ENCODE measurements at places on chromosomes 5 and 9. TPM values are rescaled to one million over a fixed set of nuclear protein-coding genes. Genes with fewer than 3 reads are reported as not detected.

Gene CDC20B
- 0.11 TPM for total RNA-seq

Gene TTC39B
- total RNA-seq: 7.0 TPM

Gene TMEM215
- 3.0 TPM for total RNA-seq

Gene ERGIC1
- total RNA-seq: 137 TPM

Gene CAMK2A
- total RNA-seq: 1.6 TPM

Gene EQTN
- not detected for total RNA-seq
